Caudate nucleus (tissue), 63 donors: ENCODE measurements at places on chromosomes 7 and 10.

DNA sequence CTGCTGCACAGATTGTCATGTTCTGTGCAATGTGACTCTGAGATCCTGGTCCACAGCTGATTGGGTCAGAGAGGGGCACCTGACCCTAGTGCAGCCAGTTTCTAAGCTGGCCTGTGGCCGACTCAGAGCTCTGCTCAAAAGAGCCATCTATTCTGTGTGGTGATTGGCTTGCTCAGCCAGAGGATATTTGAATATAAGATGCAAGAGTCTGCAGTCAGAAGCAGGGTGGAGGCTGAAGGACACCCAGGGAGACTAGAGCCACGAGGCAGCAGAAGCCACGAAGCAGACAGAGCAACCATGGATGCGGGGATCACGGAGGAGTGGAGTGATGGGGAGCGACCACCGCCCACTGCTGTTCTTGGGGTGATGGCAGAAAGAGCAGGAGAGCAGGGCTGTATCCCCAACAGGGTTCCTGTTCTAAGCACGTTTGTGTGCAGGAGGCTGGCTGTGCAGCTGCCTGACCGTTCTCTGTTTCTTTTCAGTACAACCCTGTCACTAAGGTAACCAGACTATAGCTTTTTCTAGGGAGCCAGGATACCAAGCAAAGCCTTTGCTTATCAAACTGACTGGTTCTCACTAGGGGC is 19.5 kb upstream of the RHEB start:
- peak; percentile 31 for DNase-seq

GRCh38 chr7:88200789-88201188 is 19.0 kb downstream of the SRI start:
- DNase-seq: no peak

DNA sequence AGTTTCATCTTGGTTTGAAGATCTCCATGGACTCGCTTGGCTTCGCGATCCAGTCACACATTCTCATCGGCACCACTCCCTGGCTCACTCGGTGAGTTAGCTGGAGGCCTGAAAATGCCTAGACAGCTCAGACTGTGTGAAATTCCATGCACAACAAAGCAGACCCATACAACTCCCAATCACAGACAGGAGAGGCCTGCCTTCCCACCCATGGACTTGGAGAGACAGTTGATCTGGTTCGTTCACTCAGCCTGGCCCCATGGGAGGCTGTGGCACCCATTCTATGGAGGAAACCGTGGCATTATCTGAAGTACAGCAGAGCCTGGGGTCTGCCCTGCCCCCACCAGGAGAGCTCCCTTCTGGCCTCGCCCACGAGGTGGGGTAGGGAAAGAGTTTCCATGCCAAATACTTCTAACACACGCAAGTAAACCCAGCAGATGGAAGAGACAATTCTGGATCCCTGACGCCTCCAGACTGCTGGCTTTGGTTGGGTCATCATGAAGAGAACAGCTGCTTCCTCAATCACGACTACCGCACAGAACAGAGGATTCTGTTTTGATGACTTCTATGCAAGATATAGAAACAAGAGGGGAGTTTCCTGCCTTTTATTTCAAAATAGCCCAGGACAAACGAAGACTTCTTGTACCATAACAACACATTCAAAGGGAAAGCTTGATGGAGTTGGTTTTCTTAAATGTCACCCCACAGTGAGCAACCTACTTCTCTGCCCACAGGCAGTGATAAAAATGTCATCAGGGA is 15.9 kb downstream of the FAM53B start:
- no peak for DNase-seq

- no peak for DNase-seq
Measured at GRCh38 chr7:100825751-100826513, 1.4 kb downstream of the EPHB4 start.

GRCh38 chr7:26696978-26697377 is 167.4 kb downstream of the SKAP2 start:
- no peak for DNase-seq

GRCh38 chr7:139328375-139328774 is 12.8 kb upstream of the FMC1 start:
- DNase-seq: no peak

DNA sequence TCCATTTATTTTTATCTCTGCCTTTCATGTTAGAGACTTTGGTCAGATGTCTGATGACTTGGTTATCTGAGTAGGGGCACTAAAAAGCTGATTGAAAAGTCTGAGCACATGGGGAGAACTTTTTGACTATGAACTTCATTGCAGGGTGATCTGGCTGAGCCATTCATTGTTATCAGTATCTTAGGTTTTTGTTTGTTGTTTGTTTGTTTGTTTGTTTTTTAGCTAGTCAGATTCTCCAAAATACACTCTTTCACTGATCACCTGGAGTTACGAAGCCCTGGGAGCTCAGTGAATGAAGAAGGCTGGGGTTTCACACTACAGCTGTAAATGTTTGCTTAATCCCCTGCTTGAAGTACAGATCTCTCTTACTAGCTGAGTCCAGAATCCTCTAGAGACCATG is 28.6 kb upstream of the DLG5 start:
- DNase-seq: no peak

DNA sequence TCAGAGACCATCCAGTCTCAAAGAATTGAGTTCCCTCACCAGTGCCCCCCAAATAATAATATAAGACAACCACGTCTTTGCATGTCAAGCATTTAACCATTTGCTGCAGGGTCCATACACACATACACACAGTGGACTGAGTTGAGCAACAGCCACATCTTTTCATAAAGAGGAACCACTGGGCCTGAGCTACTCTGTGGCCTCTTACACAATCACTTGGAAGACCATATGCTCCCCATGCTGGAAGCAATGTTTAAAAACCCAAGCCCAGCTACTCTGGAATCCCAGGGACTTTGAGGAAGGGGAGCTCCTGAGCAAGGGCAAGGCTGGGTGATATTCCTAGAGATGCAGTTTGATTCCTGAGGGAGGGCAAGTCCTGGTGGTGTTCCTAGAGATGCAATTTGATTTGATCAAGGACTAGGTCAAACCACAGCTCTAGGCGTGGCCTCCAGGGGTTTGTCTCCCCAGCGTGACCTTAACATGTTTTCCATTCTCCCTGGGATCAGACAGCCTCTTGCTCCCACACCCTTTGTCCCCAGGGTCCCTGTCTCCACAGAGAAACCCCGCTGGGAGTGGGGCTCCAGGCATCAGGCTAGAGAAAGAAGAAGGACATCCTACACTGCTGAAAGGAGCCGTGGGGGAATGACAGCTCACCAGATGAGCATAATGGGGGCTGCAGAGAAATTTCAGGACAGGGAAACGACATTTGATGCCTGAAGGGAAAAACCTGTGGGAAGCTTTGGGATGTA is 376.2 kb upstream of the MGMT start:
- DNase-seq: no peak

- no peak for DNase-seq
Measured at GRCh38 chr10:90775351-90776028, 82.3 kb downstream of the HTR7 start.

DNA sequence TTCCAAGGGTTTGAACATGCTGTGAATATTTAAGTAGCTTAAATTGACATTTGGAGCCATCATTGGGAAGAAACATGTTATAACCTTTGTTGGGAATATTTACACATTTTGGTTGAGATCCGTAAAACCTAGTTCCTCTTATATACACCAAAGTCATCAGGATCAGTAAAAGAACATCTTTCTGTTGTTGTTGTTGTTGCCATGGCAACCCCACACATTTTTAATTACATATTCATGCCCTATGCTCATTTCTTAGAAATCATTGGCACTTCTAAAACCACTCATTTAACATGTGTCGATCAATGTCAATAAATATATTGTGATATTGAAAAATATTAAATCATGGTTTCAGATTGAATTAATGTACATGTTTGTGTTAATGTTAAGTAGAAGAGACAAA is 122.6 kb downstream of the POU6F2 start:
- no peak for DNase-seq

- no peak for DNase-seq
Measured at GRCh38 chr10:99296605-99297004, 32.6 kb upstream of the CNNM1 start.

GRCh38 chr7:92809397-92809759 is 27.0 kb downstream of the CDK6 start:
- no peak for DNase-seq

DNA sequence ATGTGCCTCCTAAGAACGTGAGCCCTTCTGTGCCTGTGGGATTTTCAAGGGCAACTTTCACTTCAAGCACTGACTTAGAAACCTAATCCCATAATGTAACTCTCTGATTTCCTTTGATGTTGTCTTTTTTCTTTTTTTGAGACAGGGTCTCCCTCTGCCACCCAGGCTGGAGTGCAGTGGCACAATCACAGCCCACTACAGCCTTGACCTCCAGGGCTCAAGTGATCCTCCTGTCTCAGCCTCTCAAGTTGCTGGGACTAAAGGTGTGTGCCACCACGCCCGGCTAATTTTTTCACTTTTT is 64.4 kb upstream of the GSDME start:
- no peak for DNase-seq

DNA sequence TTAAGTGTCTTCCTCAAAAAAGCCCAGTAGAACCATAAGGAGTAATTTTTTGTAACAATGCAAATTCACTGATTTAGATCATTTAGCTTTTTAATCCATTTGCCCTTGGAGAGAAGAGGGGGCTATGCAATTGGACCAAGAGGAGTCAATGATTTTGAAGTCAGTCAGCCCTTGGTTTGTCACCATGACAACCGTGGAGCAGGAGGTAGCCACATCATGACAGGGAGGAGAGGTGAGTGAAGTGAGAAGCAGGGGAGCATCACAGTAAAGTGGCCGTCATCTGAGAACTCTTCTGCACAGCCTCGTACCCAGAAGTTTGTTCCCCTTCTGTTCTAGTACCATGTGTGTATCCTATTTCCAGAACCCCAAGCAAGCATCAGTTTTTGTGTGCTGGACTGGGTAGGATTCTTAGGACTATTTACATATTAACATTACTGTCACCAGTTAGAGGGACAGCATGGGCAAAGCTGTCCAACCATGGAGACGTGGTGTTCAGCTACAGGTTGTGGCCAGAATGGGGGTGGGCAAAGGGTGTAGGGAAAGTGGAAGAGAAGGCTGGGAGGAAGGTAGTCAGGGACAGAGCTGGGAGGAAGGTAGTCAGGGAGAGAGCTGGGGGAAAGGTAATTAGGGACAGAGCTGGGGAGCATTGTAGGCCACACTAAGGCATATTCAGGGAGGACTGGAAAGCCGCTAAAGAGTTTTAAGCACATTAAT is 13.1 kb downstream of the UBE3C start:
- DNase-seq: no peak

DNA sequence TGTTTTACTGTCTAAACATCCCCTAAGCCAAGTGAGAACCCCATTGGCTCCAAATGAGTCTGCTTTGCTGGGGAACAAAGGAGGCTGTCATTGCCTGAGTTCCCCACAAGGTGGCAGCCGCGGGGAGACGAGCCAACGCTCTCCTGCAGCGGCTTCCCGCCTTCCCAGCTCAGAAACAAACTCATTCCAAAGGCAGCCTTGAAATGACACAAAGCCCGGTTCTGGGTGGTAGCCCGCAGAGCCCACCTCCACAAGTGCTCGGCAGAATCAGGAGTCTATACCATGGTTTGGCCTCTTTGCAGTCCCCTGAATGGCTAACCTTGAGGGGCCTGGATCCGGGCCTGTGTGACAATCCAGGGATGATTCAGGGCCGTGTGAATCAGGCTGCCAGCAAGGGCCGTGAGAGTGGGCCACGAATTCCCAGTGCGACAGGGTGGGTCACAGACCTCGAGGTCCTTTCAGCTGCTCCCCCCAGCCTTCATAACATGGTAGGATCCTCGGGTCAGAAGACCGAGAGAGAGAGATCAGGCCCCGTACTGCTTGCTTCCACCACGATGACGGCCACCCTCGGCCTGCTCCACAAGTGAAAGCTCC is 79.7 kb downstream of the DLG5 start:
- peak; percentile 84 for DNase-seq

DNA sequence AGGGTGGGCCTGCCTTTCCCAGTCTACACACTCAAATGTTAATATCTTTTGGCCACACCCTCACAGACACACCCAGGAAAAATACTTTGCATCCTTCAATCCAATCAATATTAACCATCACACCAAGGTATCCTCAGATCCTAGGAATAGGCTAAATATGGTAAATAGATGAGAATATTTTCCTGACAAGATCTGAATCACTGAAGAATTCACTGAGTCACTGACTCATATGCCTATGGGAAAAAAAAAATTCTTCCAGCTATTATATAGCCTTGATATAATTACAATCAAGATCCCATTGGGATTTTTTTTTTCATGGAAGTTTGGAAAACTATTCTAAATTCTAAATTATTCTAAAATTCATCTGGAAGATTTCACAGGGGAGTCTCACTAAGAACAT is 65.8 kb downstream of the INHBA start:
- no peak for DNase-seq

- DNase-seq: no peak
Measured at GRCh38 chr7:141463986-141464385, 87.2 kb upstream of the AGK start.

GRCh38 chr7:129144834-129145668 is 544 bp downstream of the TSPAN33 start:
- DNase-seq: no peak

DNA sequence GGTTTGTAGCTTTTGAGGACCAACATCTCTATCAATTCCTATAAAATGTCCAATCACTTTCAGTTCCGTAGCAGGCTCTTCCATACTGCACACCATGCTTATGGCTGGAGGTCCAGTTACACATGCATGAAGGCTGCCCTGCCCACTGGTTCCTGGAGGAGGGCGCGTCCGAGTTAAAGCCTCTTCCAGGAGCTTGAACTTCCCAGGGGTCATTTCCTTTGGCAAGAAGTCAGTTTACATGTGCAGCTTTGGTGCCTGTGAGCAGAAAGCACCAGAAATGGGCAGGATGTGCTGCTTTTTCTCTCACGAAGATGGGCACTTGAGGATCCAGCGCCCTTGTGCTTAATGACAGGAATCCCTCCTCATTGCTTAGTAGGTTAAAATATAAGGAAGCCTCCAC is 17.6 kb upstream of the PHYH start:
- no peak for DNase-seq

- DNase-seq: no peak
Measured at GRCh38 chr10:122245897-122246296, 25.2 kb upstream of the BTBD16 start.

- no peak for DNase-seq
Measured at GRCh38 chr7:133790911-133791310, 336.2 kb upstream of the LRGUK start.

- DNase-seq: no peak
Measured at GRCh38 chr7:105473163-105473562, 48.9 kb downstream of the PUS7 start.

DNA sequence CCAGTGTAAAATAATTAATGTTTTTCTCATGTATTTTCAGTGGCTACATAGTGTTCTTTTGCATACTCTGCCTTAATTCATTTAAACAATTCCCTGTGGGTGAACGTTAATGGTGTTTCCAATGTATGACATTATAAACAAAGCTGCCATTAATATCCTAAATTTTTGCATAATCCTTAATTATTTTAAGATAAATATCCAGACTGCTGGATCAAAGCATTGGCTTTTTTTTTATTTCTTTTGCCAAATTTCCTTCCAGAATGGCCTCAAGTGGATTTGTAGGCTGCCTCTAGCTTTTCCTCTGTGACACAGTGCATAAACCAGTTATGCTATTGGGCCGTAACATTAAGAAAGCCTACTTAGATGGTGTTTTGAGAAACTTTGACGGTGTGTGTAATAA is 29.5 kb downstream of the MCM10 start:
- DNase-seq: no peak
